ENCODE measurements at places on chromosomes 3 and 15.

DNA sequence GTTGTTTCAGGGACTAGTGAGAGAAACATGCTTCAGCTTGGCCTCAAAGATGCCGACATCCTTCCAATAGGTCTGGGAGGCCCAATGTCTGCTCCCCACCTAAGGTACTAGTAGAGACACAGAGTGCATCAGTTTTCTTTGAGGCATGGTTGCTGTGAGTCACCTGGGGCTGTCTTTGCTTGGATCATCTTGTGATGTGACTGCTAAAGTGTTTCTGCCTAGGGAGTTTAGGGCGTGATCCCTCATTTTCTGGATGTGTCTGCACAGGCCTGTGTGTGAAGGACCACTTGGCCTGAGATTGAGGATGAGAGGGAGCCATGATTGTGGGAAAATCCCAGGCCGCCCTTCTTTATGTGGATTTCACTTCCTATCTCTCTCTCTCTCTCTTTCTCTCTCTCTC lies 4.8 kb downstream of the GASK1A start:
- no peak for DNase-seq

- DNase-seq = no peak
These were observed 60.8 kb downstream of the KAT2B start for GRCh38 chr3:20101041-20101440.

DNA sequence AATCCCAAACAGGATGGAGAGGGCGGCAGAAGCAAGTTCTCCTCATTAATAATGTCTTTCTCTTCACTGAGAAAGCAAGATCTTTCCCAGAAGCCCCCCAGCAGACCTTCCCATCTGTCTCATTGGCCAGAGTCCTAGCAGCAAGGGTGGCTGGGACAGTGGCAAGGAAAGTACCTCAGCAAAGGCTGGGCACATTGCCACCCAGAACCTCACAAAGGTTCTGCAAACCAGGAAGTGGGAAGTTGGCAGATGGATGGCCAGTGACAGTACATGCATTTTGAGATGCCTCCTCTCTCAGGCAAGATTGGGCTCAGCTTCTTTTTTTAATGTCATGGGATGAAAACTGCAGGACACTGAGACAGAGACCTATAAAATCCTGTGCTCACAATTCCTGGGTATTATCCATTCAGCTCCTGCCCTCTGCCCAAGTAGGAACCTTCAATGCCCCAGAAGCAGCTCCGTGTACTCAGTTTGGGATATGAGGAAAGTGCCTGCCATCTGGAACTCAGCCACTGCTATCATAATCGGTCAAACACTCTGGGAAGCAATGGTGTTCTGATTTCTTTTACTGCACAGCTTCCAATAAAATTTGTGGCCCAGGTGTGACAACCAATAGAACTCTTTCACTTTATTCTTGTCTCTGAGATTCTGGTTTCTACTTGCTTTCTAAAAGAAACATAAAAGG lies 25.5 kb downstream of the DPH3 start:
- no peak for DNase-seq

GRCh38 chr15:79682285-79682684 lies 214.5 kb downstream of the MTHFS start:
- DNase-seq = peak; percentile 53

DNA sequence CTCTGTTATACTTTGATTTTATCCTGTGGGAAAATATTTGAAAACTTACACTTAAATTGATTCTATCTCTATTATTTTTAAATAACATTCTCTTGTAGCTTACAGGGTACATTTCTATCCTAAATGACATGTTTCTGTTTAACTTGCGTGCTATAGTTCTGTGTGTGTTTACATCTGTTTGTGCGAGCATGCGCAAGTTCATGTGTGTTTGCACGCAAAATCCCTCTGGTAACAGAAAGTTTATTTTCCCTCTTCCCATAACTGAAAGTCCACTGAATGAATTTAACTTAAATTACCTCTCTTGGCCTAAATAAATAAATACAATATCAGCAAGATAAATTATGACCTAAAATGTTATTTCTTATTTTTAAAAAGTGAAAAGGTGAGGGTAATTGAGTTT lies 117.3 kb upstream of the NEO1 start:
- no peak for DNase-seq

- DNase-seq = no peak
These were observed 3.6 kb downstream of the RFC4 start for GRCh38 chr3:186802701-186803100.

- DNase-seq = peak; percentile 51
These were observed 38.2 kb downstream of the PCSK6 start for GRCh38 chr15:101451266-101451799.

DNA sequence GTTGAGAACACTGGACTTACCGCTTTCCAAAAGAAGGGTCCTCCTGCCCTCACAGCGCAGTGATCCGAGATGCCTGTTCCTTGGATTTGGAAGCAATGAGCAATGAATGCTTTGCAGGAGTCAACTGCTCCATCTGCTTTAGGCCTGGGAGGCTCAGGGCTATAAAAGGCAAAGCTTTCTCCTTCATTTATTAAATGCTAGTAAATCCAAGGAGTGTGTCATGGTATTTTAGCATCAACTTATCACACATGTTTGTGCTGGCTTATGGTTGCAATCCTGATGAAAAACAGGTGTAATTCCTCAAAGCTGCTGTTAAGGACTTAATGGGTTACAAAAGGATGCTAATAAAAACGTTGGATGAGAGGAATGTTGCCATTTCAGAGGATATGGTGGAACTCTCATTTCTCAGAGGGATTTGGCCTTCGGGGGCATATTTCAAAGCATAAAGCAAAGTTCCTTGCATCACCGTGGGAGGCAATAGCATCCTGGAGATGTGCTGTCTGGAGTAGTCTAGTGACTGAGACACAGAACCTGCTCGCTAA lies 158.5 kb upstream of the TPM1 start:
- DNase-seq = peak; percentile 89

- DNase-seq = no peak
These were observed 1.8 kb downstream of the ARL8B start for GRCh38 chr3:5123937-5124336.

DNA sequence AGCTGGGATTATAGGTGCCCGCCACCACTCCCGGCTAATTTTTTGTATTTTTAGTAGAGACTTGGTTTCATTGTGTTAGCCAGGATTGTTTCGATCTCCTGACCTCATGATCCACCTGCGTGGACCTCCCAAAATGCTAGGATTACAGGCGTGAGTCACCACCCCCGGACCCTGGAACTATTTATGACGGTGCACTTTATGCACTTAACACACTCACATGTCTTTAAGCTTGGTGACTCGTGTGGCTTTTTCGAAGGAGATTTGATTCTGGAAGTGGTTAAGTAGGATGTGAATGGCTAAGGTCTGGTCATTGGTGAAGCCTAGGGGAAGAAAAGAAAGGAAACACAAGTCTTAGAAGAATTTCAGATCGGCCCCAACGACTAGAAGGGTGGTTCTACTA lies 20.3 kb downstream of the BBS4 start:
- DNase-seq = no peak

- no peak for DNase-seq
These were observed 160.4 kb upstream of the SGO1 start for GRCh38 chr3:20346369-20346768.

DNA sequence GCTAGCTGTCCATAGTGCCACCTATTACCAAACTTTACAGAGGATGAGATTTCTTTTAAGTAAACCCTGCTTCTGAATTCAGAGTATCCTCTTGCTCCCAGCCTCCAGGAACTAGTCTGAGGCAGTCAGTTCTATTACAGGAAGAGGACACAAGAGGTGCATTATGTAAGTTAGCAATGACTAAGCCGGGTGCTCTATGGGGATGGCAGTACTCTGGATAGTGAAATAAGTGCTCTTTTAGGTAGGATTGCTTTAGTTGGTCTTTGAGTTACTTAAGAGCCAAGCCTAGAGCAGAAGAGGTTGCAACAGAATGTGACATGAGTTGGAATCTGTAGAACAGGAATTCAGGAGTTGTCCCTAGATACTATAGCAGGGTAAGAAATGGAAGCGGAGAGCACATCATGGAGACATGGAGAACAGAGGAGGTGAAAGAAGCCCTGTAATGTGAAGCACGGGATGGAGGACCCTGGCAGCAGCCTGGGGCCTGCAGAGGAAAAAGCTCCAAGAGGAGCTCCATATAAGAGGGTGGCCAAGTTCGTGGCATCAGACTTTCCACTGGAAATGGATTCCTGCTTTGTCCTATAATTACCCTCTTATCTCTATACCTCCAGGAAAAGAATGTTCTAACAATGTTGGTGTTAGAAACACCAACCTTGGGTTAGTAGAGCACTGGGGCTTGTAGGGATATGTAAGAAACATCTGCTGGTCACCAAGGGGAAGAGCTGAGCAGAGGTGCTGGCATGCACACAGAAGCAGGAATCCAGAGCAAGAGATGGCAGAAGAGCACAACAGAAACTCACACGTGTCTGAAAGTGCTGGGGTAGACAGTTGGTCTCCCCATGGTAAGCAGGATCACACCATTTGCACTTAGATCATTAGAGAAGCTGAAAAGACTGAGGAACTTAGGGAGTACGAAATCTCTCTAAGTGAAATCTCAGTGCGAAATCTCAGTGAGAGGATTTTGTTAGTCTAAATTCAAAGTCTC lies 851.1 kb downstream of the FHIT start:
- no peak for DNase-seq

DNA sequence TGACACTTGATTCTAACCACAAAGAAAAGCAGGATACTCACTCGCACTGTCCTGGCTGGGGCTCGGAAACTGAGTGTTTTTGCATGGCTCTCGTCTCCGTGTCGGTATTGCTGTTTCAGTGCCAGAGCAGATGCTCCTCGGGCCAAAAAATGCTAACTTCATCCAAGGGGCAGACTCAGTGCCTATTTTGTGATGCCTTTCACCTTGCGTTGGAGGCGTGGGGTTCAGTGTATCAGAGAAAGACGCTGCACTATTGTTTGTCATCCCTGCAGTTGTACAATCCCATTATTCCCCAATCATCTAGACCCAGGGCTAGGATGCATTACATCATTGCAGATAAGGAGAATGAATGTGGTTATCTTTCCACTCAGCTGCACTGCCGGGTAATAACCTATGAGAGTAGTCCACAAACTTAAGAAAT lies 1.4 kb downstream of the CACNA2D3 start:
- DNase-seq = no peak

GRCh38 chr15:90891346-90891949 lies 7.1 kb downstream of the FES start:
- DNase-seq = no peak

DNA sequence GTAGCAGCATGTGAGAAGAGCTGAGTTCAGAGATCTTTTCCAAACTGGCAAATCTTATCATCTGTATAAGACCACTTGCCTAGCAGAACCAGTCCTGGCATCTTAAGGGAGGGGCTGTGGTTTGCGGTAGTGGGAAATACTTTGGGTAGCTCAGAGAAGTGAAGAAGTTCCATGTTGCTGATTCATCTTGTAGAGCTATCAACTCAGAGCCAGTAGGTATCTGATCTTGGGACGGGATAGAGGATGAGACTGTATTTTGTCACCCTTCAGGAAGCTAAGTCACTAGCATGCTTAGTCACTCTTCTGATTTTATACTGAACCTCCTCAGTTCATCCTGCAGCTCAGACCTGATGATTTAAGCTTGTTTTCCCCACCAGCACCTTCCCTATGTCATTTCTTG lies 211.4 kb downstream of the NR1D2 start:
- DNase-seq = no peak

GRCh38 chr15:69486481-69487110 lies 34.0 kb downstream of the RPLP1 start:
- no peak for DNase-seq

GRCh38 chr3:15539066-15539465 lies 17.6 kb upstream of the COLQ start:
- no peak for DNase-seq

GRCh38 chr15:57415602-57416001 lies 39.3 kb downstream of the CGNL1 start:
- no peak for DNase-seq

DNA sequence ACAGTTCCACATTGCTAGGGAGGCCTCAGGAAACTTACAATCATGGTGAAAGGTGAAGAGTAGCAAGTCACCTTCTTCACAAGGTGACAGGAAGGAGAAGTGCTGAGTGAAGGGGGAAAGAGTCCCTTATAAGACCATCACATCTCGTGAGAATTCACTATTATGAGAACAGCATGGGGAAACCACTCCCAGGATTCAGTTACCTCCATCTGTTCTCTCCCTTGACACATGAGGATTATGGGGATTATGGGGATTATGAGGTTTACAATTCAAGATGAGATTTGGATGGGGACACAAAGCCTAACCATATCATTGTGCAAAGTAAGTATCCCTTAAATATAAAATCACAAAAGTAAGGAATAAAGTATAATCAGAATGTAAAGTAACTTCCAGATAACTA lies 375.9 kb upstream of the NAALADL2 start:
- no peak for DNase-seq

GRCh38 chr15:98039596-98039995 lies 79.1 kb downstream of the ARRDC4 start:
- no peak for DNase-seq

GRCh38 chr15:73809728-73810501 lies 56.8 kb upstream of the INSYN1 start:
- no peak for DNase-seq

GRCh38 chr15:79572691-79573404 lies 140.7 kb downstream of the MINAR1 start:
- DNase-seq = no peak

- DNase-seq = no peak
These were observed 63.4 kb upstream of the FOXP1 start for GRCh38 chr3:71646971-71647370.

GRCh38 chr3:141845407-141846049 lies 30.9 kb upstream of the ATP1B3 start:
- DNase-seq = no peak

- DNase-seq = no peak
These were observed 88.2 kb downstream of the GPR156 start for GRCh38 chr3:120196812-120197211.

GRCh38 chr3:154285221-154285620 lies 39.1 kb downstream of the DHX36 start:
- no peak for DNase-seq
